Stimulated activated CD8-positive, alpha-beta memory T cell treated with anti-CD3 and anti-CD28 coated beads, Interleukin-4, amount 100 ng/mL, for 4 hours (primary cell): ENCODE measurements at places on chromosomes 1 and 21.

DNA sequence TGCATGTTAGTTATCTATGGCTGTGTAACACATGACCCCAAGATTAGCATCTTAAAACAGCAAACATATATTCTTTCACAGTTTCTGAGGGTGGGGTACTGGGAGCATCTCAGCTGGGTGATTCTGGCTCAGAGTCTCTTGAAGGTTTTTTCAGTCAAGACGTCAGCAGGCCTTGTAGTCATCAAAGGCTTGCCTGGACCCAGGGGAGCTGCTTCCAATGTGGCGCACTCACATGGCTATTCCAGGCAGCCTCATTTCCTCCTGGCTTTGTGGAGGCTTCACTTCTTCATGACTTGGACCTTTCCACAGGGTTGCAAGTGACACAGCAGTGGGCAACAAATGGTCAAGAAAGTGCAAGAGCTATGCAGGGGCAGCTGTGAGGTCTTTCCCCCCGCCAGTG lies 114.7 kb downstream of the ACTL8 start:
- no peak for DNase-seq

DNA sequence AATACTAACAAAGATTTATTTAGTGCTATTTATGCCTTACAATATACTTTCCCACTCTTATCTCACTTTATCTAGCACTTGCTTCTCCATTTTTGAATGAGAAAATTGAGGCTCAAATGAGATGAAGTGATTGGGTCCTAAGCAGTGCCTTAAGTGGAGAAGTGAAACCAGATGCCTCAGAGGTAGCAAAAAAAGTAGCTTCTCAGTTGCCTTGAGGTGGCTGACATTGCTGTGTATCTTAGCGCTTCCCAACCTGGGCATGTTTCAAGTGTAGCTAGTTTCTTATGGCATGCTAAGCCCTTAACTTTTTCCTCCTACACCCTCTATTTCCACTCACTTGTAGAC lies 390.4 kb downstream of the OMA1 start:
- DNase-seq, result no peak

GRCh38 chr1:11138952-11139351 lies 39.3 kb upstream of the EXOSC10 start:
- DNase-seq, result no peak

DNA sequence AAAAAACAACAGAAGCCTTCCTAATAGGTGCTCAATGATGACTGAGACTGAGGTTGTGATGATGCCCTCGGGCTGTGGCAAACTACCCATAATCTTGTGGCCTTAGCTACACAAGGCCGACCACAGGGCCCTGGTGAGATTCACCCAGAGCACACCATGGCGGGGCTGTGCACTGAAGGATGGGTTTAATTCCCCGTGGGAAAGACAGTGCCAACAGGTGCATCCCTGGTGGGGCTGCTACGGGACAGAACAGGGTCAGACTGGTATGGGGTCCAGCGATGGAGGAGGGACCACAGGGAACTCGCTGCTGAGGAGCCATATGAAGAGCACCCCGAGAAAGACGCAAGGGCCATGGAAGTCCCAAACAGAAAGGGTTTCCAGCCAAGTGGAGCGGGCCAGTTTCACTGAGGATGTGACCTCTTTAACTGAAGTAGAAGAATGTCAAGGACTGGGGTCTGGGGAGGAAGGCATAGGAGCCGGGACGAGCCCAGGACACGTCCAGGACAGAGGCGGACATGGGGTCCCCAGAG lies 21.3 kb downstream of the PRDM15 start:
- DNase-seq, result no peak

DNA sequence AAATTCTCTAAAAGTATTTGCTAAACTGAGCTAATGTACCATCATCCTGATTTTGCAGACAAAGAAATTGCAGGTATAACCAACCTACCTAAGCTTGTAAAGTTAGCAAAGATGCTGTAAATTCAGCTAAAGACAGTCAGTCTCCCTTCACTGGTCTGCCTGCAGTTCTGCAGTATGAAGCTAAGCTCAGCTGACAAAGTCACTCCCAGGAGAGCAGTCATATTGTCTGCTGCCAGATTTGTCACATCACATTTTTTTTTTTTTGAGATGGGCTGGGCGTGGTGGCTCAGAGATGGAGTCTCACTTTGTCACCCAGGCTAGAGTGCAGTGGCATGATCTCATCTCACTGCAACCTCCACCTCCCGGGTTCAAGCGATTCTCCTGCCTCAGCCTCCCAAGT lies 8.9 kb upstream of the CMPK1 start:
- no peak for DNase-seq

- DNase-seq, result no peak
Observed at GRCh38 chr1:53685272-53686051, 53.5 kb downstream of the GLIS1 start.

DNA sequence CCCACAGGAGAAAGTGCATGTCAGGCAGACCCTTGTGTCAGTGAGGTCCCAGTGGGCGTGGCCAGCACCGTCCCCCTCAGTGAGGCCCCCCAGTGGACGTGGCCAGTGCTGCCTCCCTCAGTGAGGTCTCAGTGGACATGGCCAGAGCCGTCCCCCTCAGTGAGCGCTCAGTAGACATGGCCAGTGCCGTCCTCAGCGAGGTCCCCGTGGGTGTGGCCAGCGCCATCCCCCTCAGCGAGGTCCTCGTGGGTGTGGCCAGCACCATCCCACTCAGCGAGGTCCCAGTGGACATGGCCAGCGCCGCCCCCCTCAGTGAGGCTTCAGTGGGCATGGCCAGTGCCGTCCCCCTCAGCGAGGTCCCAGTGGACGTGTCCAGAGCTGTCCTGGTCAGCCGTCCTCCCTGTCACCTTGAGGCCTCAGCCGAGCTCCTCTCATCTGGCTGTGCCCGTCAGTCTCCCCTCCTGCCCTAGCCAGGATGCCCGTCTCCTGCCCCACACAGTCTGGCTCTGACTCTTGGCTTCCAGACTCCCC lies 35.5 kb downstream of the PDE9A start:
- no peak for DNase-seq

DNA sequence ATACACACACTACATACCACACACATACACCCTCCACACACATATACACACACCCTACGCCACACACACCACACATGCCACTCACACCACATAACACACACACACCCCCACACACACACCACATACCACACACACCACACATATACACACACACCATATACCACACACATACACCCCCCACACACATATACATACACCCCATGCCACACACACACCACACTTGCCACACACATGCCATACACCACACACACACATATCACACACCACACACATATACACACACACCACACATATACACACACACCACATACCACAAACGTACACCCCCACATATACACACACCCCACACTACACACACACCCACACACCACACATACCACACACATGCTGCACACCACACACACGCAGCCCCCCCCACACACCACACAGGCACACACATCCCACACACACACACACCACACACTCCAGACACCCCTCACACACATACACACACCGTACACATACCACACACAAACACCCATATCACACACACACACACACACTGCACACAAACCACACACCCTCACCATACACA lies 76.7 kb upstream of the TMPRSS2 start:
- DNase-seq, result no peak

- no peak for DNase-seq
Observed at GRCh38 chr1:232486454-232487207, 143.3 kb downstream of the SIPA1L2 start.

- DNase-seq, result no peak
Observed at GRCh38 chr1:246639732-246640131, 73.5 kb downstream of the CNST start.

DNA sequence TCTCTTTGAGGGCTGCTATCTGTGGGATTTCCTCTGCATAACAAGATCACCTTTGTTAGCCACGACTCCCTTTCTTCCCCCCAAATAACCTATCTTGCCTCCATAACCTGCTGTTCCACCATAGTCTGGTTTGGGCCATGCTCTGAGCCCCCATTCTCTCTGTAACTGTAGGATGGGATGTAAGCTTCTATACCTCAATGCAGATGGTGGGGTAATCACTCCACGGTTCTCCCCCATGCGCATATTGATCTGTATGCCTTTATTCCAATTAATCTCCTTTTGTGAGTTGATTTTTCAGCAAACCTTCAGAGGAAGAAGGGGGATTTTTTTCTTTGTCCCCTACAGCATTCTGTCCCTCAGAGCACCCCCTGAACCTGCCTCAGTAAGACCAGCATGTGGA lies 170.1 kb upstream of the IRF2BP2 start:
- DNase-seq, result no peak

DNA sequence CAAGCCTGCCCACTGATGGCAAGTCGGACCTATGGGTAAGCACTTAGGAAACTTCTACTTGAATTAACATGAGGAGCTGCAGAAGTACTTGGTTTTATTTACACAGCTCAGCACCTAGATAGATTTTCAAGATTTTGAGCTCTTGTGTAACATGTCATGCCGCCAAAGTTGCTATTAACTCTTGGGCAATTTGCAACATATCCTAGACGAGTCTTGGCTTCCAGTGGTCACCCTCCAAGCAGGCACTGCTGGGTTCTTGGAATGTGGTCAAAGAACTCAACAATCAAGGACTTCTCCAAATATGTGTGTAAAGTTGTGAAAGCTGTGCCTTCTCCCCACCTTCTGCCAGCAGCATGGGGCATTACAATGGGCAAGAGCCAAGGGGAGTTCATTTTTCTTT lies 17.8 kb upstream of the GUCA2B start:
- no peak for DNase-seq

DNA sequence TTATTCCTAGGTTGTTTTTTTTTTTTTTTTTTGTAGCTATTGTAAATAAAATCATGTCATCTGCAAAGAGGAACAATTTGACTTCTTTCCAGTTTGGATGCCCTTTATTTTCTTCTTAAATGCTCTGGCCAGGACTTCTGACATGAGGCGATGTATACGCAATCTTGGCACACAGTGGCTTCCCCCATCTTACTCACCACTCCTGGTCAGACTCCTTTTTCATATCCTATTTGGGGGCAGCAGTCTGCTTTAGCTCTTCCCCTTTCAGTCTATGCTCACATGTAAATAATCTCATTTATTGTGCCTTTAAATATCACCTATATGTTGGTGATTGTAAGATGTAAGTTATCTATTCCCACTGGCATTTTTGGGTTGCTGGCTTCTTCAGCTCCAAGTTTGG lies 56.1 kb downstream of the SLAMF6 start:
- no peak for DNase-seq

- no peak for DNase-seq
Observed at GRCh38 chr1:183203094-183203493, 17.0 kb downstream of the LAMC2 start.

- DNase-seq, result no peak
Observed at GRCh38 chr1:35507947-35508346, 49.3 kb downstream of the KIAA0319L start.

GRCh38 chr1:175714350-175714749 lies 29.0 kb downstream of the TNR start:
- DNase-seq, result no peak

DNA sequence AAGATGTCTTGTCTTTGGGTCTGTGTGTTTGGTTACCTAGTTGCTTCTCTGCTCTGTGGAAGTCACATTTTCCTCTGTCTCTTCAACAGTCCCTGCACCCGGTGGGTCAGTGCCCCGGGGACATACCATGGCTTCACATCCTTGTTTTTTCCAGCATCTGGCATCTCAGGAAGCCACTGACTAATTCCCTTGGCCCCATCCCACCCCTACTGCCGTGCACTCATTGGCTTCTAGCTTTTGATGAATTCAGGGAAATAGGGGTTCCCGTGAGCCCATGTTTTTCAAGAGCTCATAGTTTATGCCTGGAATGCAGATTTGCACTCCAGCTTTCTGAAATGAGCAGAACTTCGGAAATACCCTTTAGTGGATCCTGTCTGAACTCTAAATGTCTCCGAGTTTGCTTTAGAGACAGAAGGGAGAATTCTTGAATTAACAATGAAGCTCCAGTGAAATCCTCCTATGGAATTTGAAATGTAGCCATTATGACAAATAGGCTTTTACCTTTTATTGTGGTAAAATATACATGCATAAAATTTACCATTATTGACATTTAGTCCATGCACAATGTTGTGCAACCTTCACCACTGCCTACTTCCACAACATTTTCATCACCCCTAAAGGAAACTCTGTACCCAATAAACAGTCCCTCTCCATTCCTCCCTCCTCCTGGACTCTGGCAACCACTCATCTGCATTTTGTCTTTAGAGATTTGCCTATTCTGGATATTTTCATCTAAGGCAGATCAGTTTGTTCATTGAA lies 67.5 kb downstream of the CLIC6 start:
- no peak for DNase-seq

DNA sequence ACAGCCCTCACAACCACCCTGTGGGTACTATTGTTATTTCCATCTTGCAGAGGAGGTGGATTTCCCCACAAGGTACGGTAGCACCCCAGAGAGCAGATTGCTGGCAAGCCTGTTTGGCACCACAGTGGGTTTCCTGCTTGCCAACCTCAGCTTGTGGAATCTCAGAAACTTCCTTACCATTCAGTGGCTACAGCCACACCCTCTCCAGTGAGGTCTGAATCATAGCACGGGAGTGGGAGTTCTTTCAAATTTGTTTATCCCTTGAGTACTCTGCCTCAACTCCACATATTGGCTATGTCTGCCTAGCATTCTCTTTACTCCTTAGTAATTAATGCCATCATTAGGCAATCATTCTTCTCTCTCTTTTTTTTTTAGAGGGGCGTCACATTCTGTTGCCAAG lies 162.1 kb downstream of the PTPRU start:
- no peak for DNase-seq

GRCh38 chr1:3787349-3787715 lies 9.0 kb downstream of the LRRC47 start:
- no peak for DNase-seq

DNA sequence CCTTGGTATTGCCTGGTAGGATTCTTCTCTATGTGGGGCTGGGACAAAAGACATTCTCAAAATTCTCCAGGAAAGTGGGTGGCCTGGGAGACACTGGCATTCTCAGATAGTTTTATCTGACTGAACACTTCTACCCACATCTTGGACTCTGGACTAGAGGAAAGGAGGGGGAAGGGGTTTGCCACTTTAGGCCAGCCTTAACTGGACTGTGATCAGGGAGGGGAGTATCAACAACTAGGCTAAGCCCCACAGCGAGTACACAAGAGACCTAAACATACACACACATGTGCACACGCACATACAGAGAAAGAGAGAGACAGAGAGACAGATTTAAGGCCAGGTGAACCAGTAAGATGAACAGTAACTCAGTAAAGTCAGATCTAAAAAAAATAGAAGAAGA lies 1.2 kb upstream of the SEMA6C start:
- no peak for DNase-seq

GRCh38 chr21:31983554-31983953 lies 110.7 kb downstream of the HUNK start:
- DNase-seq, result no peak

DNA sequence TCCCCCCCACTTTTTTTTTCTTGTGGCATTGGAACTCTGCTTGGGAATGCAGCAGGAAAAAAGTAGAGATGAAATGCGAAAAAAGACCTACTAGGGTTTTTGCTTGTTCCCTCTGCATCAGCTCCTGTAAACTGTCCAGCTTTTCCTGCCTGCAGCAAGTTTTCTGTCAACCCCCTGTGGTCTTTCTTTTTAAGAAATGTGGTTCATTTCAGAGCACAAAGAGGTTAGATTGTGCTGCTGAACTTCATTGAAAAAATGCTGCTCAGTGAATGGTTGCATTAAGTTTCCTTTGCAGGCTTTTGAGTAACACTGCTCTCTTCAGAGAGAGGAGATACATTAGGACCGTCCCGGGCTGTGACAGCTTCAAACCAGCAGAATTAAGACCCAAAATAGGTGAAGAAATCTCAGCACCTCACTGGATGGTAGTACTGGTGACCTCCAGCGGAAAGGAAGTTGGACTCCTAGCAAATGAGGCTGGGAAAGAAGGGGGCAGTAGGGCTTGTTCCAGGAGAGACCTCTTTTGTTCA lies 80.7 kb downstream of the NDUFS5 start:
- DNase-seq, result no peak

GRCh38 chr1:50667272-50667671 lies 244.0 kb upstream of the DMRTA2 start:
- DNase-seq, result no peak
